Non-pigmented ciliary epithelial cell (primary cell): ENCODE measurements at places on chromosomes 12 and 14.

GRCh38 chr12:94284046-94284445 lies 135.7 kb downstream of the PLXNC1 start:
- DNase-seq: no peak

GRCh38 chr12:103623716-103624115 lies 36.6 kb downstream of the STAB2 start:
- no peak for DNase-seq

DNA sequence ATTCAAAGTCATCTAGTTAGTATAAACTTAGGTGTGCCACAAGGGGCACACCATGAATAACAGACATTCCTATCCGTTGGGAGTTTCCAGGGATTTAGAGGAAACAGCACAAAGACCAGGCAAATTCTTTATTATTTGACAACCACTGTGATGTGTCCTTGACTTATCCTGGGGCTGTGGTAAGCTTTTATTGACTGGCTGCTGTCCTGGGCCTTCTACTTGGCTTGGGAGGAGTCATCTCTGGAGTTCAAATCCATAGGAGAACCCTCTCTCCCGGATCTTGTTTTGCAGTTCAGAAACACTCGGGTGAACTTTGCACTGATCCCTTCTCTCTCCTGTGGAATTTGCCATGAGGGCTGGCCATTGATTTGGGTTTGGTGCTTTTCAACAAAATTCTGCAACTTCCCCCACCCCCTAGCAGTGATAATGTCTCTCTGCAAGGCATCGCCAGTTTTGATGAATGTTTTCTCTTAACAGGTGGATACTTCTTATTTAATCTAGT lies 136.3 kb downstream of the ADCK1 start:
- DNase-seq: no peak

DNA sequence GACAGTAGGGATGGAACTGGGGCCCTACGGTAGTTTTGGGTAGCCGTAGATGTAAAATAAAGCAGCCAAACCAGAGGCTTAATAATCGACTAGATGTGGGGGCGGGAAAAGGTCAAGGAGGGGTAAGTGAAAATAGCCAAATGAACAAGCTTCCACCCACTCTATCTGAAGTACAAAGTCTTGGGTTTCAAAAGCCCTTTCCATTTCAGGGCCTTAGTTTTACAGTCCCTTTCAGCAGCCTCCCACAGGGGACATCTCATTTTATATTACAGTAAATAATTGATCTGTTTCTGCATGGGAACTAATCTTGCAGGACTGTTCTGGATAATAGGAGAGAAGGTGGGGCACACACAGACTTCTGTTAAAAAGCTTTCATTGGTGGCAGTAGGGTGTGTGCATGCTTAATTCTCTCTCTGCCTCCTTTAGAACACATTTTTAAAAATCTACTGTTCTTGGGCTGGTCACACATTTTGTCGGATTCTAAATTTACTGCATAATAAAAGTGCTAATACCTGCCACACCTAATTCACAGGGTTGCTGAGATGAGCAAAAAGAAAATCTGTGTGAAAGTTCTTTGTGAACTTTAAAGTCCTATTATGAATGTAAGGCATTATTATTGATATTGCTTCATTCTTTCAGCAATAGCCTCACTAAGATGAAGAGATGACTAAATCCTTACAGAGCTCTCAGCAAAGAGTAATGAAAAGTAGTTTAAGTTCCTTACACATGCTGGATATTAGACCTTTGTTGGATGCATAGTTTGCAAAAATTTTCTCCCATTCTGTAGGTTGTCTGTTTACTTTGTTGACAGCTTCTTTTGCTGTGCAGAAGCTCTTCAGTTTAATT lies 104.6 kb downstream of the ITPR2 start:
- no peak for DNase-seq

GRCh38 chr12:58633479-58633878 lies 286.8 kb downstream of the LRIG3 start:
- peak; percentile 56 for DNase-seq

GRCh38 chr14:34650786-34651584 lies 21.0 kb upstream of the SNX6 start:
- peak; percentile 97 for DNase-seq
